ENCODE measurements at places on chromosomes 5 and 9. TPM values are rescaled to one million over a fixed set of nuclear protein-coding genes. Genes with fewer than 3 reads are reported as not detected.
A peak's percentile ranks its signal among the peaks of the same experiment; 100 is the strongest.

GRCh38 chr5:76608833-76609232 is 14.4 kb downstream of the F2RL2 start:
- peaks cover 11% of the 10 kb centered on the region for H3K4me1 ChIP-seq
- no peak overlapping the region for H3K27ac ChIP-seq
- DNase-seq: peak; percentile 96

ANKRD20A1 gene
- not detected for polyA plus RNA-seq

IL31RA gene
- polyA plus RNA-seq: 0.39 TPM

RPL12 gene
- polyA plus RNA-seq: 2,379 TPM

DNA sequence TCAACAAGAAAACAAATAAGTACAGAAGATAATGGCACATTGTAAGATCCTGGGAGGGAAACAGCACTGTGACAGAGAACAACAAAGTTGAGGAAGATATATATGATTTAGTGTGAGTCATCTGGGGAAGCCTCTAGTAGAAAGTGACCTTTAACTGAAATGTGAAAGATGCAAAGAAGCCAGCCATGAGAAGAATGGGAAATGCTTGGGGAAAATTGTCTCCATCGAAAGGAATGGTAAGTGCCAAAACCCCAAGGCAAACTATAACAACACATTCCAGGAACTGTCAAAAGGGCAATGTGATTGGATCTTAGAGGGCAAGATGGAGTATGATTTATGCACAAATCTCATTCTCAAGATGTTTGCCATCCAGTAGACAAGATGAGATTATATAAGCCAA is 537.8 kb upstream of the BRINP1 start:
- DNase-seq: no peak
- H3K36me3 ChIP-seq: no peaks in the 10 kb centered on the region
- H3K4me1 ChIP-seq: no peaks in the 10 kb centered on the region
- no peaks in the 10 kb centered on the region for H3K27me3 ChIP-seq
- H3K27ac ChIP-seq: no peak overlapping the region
- H3K4me3 ChIP-seq: no peak overlapping the region

GRCh38 chr5:10567781-10568321 is 4.0 kb downstream of the ANKRD33B start:
- H3K36me3 ChIP-seq: no peaks in the 10 kb centered on the region
- peak; percentile 75 for DNase-seq
- H3K4me3 ChIP-seq: no peak overlapping the region

GRCh38 chr5:181203777-181204112 is 1.3 kb downstream of the TRIM7 start:
- H3K4me3 ChIP-seq: peak overlapping the region; percentile 57
- DNase-seq: no peak

DNA sequence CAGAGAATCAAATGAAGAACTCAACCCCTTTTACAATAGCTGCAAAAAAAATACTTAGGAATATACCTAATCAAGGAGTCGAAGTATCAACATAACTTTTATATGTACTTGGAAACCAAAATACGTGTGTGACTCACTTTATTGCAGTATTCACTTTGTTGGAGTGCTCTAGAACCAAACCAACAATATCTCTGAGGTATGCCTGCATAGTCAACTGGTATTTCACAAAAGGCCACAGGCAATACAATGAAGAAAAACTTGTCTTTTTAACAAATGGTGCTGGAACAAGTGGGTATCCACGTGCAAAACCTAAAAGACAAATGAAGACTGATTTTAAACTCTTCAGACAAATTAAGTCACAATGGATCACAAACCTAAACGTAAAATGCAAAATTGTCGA is 385.7 kb downstream of the TLE1 start:
- H3K4me3 ChIP-seq: no peak overlapping the region
- no peaks in the 10 kb centered on the region for H3K4me1 ChIP-seq
- DNase-seq: no peak
- no peak overlapping the region for H3K27ac ChIP-seq
- H3K36me3 ChIP-seq: no peaks in the 10 kb centered on the region

DNA sequence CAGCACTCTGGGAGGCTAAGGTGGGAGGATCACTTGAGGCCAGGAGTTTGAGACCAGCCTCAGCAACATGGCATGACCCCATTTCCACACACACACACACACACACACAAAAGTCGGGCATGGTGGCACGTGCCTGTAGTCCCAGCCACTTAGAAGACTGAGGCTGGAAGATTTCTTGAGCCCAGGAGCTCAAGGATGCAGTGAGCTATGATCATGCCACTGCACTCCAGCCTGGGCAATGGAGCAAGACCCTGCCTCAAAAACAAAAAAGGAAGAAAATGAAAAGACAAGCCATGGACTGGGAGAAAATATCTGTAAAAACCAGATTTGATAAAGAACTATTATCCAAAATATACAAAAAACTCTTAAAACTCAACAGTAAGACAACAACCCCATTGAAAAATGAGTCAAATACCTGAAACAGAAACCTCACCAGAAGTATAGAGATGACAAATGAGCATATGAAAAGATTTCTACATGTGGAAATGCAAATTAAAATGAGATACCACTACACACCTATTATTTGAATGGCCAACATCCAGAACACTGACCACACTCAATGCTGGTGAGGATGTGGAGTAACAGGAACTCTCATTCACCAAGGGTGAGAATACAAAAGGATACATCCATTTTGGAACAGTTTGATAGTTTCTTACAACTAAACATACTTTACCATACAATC is 24.7 kb downstream of the DNAJA1 start:
- no peak overlapping the region for H3K4me3 ChIP-seq
- no peaks in the 10 kb centered on the region for H3K4me1 ChIP-seq
- H3K36me3 ChIP-seq: peaks cover 27% of the 10 kb centered on the region
- no peaks in the 10 kb centered on the region for H3K27me3 ChIP-seq

IL4 gene
- not detected for polyA plus RNA-seq

- no peak within 1 kb of the TSS for H3K27ac ChIP-seq
- DNase-seq: no peak
- H3K4me1 ChIP-seq: no peaks in the 10 kb centered on the region
- peaks cover 28% of the 10 kb centered on the region for H3K27me3 ChIP-seq
- no peaks in the 10 kb centered on the region for H3K36me3 ChIP-seq
- peak within 1 kb of the TSS; percentile 28 for H3K4me3 ChIP-seq
These were observed at the start of gene DOCK8 for GRCh38 chr9:214648-215493. Gene DOCK8 (plus strand): TSS chr9:214865. CDS start chr9:214977, 112 bp downstream.

DNA sequence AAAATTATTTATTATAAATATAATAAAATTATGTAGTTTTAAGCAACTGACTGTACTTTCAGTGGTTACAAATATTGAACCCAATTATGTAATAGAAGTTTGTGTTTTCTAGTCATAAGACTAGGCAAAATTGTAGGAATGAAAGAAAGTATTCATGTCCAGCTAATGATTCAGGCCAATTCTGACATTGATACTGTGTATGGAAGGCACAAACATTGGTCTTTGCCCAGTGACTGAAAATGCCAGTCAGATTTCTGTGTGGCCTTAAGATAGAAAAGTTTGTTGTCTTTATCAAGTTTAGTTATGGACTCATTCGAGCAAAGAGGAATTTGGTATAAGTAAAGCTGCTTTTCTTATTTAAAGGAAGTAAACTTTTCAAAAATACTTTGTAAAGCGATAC is 60.3 kb downstream of the SLC12A2 start:
- no peaks in the 10 kb centered on the region for H3K4me1 ChIP-seq
- H3K27me3 ChIP-seq: no peaks in the 10 kb centered on the region
- H3K4me3 ChIP-seq: no peak overlapping the region

GFI1B gene
- polyA plus RNA-seq: 0.02 TPM

GRCh38 chr5:68227532-68228160 is 12.1 kb downstream of the PIK3R1 start:
- H3K36me3 ChIP-seq: peaks cover 13% of the 10 kb centered on the region
- no peak overlapping the region for H3K4me3 ChIP-seq
- no peak overlapping the region for H3K27ac ChIP-seq
- H3K27me3 ChIP-seq: no peaks in the 10 kb centered on the region

DNA sequence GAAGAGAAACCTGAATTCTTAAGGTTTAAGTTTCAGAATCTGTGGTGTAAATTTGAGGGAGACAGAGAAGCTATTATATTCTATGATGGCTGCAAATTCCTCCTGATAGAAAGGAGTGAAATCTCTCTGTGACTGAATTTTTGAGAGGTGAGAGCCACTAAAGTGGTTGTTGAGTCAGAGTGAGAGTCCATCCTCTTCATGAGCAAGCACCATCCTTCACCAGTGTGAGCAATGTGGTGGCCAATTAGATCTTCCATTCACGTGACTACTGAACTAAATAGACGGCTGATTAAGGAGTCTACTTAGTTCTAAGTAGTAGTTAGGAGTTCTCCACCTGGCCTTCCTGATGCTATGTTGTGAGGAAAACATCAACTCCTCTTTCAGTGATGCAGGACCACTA is 147.8 kb upstream of the CCNH start:
- no peak overlapping the region for H3K4me3 ChIP-seq
- no peaks in the 10 kb centered on the region for H3K4me1 ChIP-seq
- DNase-seq: no peak
- no peaks in the 10 kb centered on the region for H3K36me3 ChIP-seq
- no peak overlapping the region for H3K27ac ChIP-seq

GRCh38 chr9:93128715-93129224 is 5.3 kb downstream of the NINJ1 start:
- H3K4me3 ChIP-seq: no peak overlapping the region
- no peak overlapping the region for H3K27ac ChIP-seq
- peaks cover 39% of the 10 kb centered on the region for H3K4me1 ChIP-seq
- peaks cover 12% of the 10 kb centered on the region for H3K36me3 ChIP-seq
- H3K27me3 ChIP-seq: no peaks in the 10 kb centered on the region
- no peak for DNase-seq

DNA sequence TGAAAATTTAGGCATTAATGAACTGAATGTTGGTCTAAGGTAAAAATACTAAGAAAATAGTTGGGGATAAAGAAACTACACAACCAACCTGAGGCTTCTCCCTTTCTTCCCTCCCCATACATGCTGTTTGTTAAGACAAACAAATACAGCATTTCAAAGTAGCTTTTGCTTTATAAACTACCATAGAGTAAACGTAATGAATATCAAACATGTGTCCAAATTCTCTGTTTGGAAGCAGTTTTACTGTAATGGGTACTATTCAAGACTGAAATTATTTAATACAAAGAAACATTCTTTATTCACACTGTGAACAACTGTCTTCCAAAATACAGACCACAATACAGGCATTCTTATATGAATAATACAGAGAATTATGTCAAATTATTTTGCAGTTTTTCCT is 52.0 kb downstream of the SLC44A1 start:
- no peak overlapping the region for H3K4me3 ChIP-seq
- H3K27me3 ChIP-seq: no peaks in the 10 kb centered on the region
- no peak for DNase-seq

DNA sequence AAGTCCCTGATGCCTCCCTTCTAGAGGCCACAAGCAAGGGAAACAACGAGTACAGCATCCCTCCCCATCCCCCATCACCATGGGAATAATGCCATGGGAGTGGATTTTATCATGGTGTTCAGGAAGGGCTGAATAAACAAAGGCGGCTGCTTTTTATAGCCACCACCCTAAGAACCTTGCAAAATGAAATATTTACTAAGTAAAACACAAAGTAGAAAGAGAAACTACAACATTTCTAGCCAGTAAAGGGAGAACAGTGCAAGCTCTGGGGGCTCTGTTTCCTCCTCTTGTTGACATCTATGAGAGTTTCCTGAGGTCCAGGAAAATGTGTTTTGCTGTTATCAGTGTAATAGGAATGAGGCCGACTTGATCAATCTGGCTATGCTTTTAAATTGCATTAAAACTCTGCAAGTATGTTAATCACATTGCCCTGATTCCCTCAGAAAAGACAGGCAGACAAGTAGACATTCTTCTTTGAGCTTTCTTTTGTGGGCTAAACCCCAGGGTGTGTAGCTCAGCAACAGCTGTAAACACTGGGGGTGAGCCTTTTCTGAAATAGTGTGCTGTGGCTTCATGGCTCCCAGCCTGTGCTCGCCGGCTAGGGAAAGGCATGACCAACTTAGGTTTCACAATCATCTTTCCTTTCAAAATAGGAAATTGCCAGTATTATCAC is 31.1 kb downstream of the SV2C start:
- H3K36me3 ChIP-seq: no peaks in the 10 kb centered on the region
- no peaks in the 10 kb centered on the region for H3K27me3 ChIP-seq
- H3K4me1 ChIP-seq: no peaks in the 10 kb centered on the region
- H3K4me3 ChIP-seq: no peak overlapping the region
- no peak for DNase-seq

All from IMR-90 (cell line).